Stimulated activated CD4-positive, alpha-beta T cell treated with anti-CD3 and anti-CD28 coated beads, TNF-alpha, amount 100 ng/mL, for 24 hours (primary cell): ENCODE measurements at places on chromosomes 6 and 20.

DNA sequence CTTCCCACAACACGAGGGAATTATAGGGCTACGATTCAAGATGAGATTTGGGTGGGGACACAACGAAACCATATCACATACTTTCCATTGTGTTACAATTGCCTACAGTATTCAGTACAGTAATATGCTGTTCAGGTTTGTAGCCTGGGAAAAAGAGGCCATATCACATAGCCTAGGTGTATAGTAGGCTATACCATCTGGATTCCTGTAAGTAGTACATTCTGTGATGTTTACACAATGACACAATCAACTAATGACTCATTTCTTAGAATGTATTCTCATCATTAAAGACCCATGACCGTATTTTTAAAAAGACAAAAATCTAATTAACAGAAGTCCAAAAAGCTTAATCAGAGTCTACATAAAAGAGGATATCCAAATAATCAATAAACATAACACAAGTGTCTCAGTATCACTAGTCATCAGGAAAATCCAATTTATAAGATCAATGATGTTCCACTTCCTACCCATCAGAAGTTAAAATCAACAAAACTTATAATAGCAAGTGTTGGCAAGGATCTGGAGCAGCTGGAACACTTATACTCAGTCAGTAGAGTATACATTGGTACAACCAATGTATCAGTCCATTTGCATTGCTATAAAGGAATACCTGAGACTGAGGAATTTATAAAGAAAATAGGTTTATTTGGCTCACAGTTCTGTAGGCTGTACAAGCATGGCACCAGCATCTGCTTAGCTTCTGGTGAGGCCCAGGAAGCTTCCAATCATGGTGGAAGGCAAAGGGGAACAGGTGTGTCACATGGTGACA lies 215.9 kb downstream of the CLVS2 start:
- no peak for DNase-seq

GRCh38 chr6:147740326-147740725 lies 231.8 kb downstream of the SAMD5 start:
- DNase-seq: no peak

DNA sequence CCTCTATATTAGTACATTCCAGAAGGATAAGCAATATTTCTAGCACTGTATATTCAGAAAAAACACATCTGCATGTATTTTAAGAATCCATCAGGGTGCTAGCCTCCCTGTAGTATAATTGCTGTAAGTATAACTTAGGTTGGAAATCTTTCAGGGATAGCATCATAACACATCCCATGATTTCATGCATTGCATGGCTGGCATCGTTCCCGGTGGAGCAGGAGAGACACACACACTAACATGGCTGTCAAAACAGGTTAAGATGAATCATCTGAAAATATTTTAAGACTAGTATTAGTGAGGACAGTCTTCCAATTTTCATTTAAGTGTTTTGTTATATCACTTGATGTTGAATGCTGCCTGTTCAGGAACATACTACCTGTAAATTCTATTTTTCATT lies 32.1 kb upstream of the CENPW start:
- no peak for DNase-seq

DNA sequence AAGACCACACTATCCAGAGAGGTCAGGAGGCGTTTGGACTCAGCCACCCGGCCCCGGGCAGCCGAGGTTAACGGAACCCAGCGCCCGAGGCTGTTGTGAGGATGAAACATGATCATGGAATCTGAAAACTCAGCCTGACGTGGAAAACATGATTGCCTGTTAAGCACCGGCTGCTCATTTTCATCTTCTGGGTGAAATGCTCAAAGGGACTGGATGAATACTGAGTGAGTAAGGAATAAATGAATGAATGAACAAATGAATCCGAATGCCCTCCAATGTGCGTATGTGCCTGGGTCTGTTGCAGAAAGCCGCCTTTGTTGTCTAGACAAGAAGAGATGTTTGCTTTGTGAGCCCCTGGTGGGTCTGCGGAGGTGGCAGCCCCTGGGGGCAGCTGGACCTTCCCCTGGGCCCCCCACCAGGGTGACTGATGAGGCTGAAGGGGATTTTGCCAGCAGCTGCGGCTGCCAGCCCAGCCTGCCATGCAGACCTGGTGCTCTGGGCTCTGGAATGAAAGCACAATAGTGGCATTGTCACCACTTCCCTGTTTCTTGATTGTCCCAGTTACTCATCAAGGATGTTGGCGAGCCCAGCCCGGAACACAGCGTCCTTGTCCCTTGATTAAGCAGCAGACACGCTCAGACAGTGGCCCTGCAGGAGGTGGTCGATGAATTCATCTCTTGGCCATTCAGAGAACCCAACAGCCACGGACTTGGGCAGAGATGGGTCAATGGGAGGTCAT lies 211.1 kb downstream of the ANKRD60 start:
- no peak for DNase-seq

GRCh38 chr6:30942338-30943060 lies 1.7 kb downstream of the MUCL3 start:
- DNase-seq: no peak

DNA sequence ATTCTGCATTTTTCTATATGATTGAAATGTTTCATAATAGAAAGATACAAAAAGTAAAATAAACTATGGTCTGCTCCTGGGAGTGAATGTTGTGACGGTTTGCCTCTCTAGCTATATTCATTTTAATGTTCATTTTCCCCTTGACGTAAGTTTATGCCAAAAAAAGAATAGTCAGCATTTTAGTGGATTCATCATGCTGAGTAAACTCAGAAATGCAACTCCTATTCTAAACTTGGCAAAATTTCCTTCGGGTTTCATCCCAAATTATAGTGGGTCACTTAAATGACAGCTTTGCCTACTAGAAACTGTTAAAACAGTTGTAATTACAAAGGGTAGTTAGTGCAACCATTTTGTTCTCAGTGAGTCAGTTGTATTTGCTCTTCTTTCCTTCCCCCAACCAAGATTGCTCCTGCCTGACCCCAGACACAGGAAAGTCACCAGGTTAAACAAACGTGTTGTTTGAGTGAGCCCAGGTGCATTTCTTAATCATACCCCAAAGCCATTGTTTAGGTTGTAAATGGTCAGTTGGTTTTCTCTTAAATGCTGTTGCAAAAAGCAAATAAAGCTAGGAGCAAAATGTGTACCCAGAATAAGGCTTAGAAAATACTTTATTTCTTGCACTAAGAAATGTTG lies 482.3 kb upstream of the SOX4 start:
- no peak for DNase-seq

- DNase-seq: no peak
Observed at GRCh38 chr20:20712004-20712473, 405 bp downstream of the RALGAPA2 start.

- no peak for DNase-seq
Observed at GRCh38 chr6:134725590-134725989, 224.3 kb downstream of the ALDH8A1 start.

DNA sequence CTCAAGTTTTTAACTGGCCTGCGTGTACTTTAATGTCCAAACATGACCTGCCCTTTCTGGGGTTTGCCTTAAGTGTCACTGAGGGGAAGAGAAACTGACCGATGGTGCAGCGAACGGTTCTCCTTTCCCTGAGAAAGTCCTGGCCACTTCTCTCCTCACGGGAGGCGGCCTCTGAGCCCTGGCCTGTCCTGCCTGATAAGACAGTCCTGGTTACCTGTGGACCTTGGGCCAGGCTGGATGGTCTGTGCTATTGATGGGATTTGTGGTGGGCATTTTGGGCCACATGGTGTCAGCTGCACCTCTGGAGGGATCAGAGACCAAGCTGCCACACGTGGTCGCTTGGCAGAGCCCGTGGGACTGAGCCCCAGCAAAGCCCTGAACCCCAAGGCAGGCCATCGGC lies 11.6 kb upstream of the NTSR1 start:
- no peak for DNase-seq

DNA sequence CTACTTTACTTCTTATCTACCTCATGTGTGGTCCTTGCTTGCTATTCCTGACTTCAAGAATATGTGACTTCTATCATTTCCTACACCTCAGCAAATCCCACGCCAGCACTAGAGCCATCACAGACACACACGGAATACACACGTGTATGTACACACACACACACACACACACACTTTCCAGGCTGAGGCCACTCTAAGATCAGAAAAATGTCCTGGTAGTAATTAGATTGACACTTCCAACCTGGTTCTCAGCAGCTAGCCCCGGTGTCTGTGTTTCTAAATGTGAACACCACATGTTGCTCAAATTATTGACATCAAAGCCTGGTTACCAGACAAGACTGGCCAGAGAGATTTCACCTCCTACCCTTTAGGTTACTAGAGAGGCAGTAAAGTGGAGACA lies 54.1 kb upstream of the SASH1 start:
- no peak for DNase-seq

GRCh38 chr6:121020656-121021055 lies 313.6 kb downstream of the TBC1D32 start:
- no peak for DNase-seq

DNA sequence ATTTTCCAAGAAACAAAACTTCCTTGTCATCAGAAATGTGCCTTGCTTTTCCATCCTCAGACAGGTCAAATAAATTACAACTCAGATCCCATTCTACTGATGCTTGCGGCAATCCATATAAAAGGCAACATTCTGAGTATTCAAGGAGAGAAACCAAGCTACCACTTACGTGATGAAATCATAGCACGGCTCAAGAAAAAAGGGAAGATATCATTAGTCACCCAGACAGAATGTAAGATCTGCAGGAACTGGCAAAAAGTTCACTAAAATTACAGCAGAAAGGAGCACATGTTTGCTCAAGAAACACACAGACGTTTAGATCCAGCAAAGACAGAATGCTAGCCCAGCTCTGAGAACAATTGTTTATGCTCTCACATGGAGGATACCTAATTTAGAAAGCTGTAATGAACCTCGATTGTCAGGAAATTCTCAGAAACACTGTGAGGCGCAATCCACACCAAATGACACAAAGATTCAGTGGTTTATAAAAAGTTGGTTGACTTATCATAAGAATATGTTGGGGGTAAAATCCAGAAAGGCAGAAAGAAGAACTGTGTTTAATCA lies 304.2 kb downstream of the ADGRG6 start:
- no peak for DNase-seq

GRCh38 chr6:69216127-69216526 lies 580.7 kb downstream of the LMBRD1 start:
- DNase-seq: no peak
